ENCODE measurements at places on chromosomes 12 and 14. TPM values are rescaled to one million over a fixed set of nuclear protein-coding genes. Genes with fewer than 3 reads are reported as not detected.

TRMT5 gene
- total RNA-seq, result 17.4 TPM

EIF2S3B gene
- 0.20 TPM for total RNA-seq

NPFF gene
- 0.44 TPM for total RNA-seq

HOXC6 gene
- not detected for total RNA-seq

LTB4R gene
- 11.1 TPM for total RNA-seq

DNA sequence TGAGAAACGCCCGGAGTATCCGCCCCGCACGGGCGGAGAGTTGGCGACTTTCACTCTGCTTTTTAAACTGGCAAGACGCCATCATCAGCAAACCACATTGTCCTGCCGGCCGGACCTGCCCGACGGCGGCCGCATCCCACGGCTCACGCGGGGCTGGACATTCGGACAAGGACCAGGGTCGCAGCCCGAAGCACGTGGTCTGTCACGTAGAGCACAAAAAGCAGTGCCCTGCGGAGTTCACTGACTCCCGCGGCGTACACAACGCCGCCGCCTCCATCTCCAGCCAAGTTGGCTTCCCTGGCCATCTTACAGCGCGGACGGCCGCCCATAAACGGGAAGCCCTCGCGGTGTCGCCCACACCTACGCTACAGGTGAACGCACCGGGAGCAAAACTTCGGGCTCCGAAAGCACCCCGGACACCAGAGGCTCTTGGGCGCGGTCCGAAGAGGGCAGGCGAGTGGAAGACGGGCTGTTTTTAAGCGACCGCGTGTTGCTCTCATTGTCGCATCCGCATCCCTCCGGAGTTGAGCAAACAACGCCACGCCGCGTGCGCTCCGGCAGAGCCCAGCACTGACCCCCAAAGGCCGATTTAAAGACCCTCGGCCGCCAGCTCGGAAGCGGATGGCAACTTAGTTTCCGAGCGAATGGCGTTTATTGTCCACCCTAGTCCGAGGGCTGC lies 966 bp downstream of the SINHCAF start:
- peaks cover 13% of the 10 kb centered on the region for H3K36me3 ChIP-seq
- peak; percentile 47 for DNase-seq
- H3K4me3 ChIP-seq, result peak overlapping the region; percentile 97
- H3K27ac ChIP-seq, result peak overlapping the region; percentile 91

- no peak overlapping the region for H3K4me3 ChIP-seq
- no peaks in the 10 kb centered on the region for H3K36me3 ChIP-seq
- H3K4me1 ChIP-seq, result no peaks in the 10 kb centered on the region
- DNase-seq, result no peak
- H3K27me3 ChIP-seq, result peaks cover 10% of the 10 kb centered on the region
These were observed 13.1 kb upstream of the CCDC85C start for GRCh38 chr14:99616832-99617800.

DNA sequence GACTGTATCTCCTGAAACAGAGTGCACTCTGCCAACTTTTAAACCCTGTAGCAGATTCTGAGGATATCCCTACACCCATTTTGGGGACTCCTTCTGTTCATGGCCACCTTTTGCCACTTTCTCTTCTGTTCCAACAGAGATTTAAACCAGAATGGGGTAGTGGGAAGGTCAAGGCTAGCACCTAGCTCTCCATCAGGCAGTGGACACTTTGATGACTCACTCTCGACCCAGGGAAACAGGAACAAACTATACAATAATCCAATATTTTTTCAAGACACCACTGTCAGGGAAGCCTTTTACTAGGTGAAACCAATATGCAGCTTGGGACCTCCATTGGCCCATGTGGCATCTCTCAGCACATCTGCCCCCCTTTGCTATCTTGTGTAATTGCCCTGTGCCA lies 103.6 kb downstream of the DAAM1 start:
- peaks cover 28% of the 10 kb centered on the region for H3K4me1 ChIP-seq
- H3K27ac ChIP-seq, result no peak overlapping the region
- DNase-seq, result no peak

DNA sequence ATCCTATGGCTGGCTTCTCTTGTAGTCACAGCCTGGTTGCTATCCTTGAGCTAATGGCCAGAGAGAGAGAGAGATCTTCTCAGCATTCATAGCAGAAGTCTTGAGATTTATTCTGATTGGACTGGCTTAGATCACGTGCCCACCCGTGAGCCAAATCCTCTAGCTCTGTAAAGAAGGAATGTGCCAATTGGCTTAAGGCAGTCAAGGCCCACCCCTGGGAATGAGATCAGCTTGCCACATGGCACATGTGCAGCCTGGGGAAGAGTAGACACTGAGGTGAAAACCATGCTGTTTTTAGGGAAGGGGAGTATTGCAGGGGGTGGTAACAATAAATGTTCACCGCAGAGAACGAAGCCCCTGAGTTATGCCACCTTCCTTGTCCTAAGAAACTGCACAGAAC lies 36.3 kb downstream of the PLEKHG7 start:
- H3K36me3 ChIP-seq, result no peaks in the 10 kb centered on the region
- H3K4me1 ChIP-seq, result no peaks in the 10 kb centered on the region
- no peak for DNase-seq
- H3K4me3 ChIP-seq, result no peak overlapping the region
- peaks cover 6% of the 10 kb centered on the region for H3K27me3 ChIP-seq
- H3K27ac ChIP-seq, result no peak overlapping the region

GRCh38 chr14:98544174-98544573 lies 727.8 kb downstream of the BCL11B start:
- DNase-seq, result no peak
- H3K27ac ChIP-seq, result no peak overlapping the region
- peaks cover 12% of the 10 kb centered on the region for H3K4me1 ChIP-seq
- H3K27me3 ChIP-seq, result peaks cover 3% of the 10 kb centered on the region

DNA sequence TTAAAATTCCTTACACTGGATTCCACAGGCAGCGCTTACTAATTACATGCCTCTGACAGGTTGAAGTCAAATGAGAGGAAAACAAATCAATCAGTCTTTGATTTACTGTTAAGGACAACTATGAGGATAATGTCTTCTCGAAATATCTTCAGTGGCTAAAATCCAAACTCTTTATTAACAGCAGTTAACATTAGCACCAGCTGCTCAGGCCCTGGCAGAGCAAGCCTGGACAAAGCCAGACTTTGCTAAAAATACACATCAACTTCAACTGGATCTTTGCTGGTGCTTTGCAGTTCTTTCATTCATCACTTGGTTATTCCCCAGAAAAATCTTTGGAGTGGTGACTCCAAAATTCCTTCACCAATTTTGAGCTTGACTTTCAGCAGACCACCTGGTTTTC lies 98.7 kb downstream of the HECTD4 start:
- H3K4me1 ChIP-seq, result no peaks in the 10 kb centered on the region
- no peaks in the 10 kb centered on the region for H3K27me3 ChIP-seq
- no peaks in the 10 kb centered on the region for H3K36me3 ChIP-seq
- no peak overlapping the region for H3K4me3 ChIP-seq
- H3K27ac ChIP-seq, result no peak overlapping the region
- no peak for DNase-seq

DNA sequence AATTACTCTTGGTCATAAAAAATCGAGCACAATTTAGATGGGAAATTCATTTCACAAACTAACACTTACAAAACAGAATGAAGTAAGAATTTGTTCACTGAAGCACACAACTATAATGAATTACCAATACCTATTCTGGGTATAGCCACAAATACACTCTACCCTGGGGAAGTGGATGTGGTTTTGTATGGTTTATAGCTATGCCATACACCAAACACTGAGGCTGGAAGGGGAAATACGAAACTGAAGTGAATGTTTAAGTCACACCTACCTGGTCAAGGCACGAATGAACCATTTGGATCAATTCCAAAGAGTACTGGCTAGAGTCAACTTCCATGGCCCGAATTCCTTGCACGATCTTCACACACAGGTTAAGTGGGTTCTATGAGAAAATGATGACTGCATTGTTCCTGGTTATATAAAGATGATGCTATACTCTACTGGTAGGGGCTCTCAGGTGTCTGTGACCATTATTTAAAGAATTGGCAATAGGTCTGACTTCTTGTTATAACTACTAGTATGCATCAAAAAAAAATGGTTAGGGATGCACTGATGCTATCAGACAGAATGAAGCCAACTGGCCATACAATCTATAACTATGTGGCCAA lies 12.8 kb downstream of the NEK9 start:
- no peak for DNase-seq
- peaks cover 55% of the 10 kb centered on the region for H3K36me3 ChIP-seq
- no peak overlapping the region for H3K27ac ChIP-seq
- no peak overlapping the region for H3K4me3 ChIP-seq
- no peaks in the 10 kb centered on the region for H3K27me3 ChIP-seq

DNA sequence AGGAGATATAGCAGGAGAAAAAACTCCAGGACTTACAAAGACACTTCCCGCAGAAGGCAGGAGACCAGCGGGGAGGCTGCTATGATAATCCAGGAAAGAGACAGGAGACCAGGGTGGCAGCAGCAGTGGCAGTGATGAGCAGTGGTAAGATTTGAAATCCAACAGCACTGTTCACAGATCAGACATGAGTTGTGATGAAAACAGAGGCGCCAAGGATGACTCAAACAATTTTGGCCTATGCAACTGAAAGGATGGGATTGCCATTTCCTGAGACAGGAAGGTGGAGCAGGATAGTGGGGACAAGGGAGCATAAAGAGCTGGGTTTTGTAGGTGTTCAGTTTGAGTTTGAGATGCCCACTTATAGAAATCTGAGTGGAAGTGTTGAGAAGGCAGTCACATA lies 108.6 kb upstream of the DYRK2 start:
- DNase-seq, result no peak
- peaks cover 13% of the 10 kb centered on the region for H3K4me1 ChIP-seq
- no peaks in the 10 kb centered on the region for H3K27me3 ChIP-seq
- no peak overlapping the region for H3K27ac ChIP-seq
